ENCODE measurements at places on chromosomes 3 and 15.
A peak's percentile ranks its signal among the peaks of the same experiment; 100 is the strongest.

- no peak for DNase-seq
Observed at GRCh38 chr3:87082796-87083440, 92.0 kb upstream of the VGLL3 start.

DNA sequence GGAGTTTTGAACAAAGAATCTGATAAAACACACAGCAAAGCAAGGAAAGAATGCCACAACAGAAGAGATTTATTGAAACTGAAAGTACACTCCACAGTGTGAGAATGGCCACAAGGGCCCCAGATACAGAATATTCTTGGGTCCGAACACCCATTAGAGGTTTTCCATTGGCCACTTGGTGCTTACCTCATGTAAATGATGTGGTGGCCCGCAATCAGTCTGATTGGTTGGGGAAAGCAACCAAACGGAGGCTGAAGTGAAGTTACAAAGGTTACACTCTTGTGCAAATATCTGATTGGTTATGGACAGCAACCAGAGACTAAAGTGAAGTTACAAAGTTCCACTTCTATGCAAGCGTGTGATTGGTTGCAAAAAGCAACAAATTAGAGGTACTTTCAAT lies 20.4 kb downstream of the NSUN3 start:
- DNase-seq = no peak

- DNase-seq = no peak
Observed at GRCh38 chr3:128235207-128235926, 82.1 kb downstream of the EEFSEC start.

- DNase-seq = no peak
Observed at GRCh38 chr3:45911511-45912226, 25.3 kb downstream of the CCR9 start.

DNA sequence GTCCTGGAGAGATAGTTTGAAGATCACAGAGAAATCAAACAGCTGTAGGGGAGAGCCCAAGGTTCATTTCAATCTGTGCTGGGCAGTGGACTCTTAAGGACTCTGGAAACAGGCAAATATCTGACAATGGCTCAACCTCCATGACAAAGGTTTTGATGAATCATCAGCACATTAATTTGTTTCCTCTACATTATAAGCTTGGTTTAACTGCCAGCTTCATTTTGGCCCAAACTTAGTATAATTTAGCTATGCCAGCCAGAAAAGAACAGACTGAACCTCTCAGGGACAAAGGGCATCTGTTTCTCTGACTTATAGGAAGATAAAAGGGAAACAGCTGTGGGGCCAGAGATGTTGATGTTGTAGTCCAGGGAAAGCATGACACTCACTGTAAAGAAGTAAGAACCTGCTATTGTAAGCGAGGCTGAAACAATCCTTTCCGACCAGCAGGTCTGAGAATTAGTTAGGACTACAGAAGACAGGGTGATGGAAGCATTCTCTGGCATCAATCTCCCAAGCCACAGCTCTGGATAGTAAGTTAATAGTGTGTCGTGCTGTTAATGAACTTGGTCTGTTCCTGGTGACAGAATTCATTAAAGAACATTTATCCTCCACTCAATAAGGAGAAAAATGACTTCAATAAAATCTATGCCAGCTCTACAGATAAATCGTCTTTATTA lies 110.1 kb downstream of the KCNMB2 start:
- no peak for DNase-seq

DNA sequence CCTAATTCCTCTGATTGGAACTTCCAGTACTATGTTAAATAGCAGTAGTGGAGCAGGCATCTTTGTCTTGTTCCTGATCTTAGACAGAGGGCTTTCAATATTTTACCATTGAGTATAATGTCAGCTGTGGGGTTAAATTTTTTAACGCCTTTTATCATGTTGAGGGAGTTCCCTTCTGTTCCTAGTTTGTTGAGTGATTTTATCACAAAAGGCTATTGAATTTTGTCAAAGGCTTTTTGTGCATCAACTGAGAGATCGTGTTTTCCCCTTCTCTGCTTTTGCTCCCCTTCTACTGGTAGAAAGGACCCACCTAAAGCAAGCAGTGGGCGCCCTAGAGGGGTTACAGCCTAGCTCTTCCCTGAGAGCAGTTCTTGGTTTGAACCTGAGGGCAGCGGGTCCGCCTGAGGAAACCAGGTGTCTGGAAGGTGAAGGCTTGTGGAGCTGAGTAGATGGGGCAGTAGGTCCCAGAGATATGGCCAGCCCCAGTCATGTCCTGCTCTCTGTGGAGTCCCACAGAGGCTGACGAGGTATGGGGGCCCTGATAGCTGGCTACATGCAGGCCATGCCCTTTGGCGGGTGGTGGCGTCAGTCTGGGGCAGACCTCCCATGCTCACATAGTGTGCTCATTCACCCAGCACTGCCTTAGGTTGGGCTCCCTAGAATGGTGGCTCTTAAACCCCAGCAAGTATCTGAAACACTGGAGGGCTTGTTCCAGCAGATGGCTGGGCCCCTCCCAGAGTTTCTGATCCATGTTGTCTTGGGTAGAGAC lies 11.3 kb downstream of the HDAC11 start:
- DNase-seq = no peak

- no peak for DNase-seq
Observed at GRCh38 chr3:44020143-44020542, 221.5 kb upstream of the TOPAZ1 start.

- DNase-seq = no peak
Observed at GRCh38 chr3:155640098-155640497, 104.8 kb downstream of the PLCH1 start.

DNA sequence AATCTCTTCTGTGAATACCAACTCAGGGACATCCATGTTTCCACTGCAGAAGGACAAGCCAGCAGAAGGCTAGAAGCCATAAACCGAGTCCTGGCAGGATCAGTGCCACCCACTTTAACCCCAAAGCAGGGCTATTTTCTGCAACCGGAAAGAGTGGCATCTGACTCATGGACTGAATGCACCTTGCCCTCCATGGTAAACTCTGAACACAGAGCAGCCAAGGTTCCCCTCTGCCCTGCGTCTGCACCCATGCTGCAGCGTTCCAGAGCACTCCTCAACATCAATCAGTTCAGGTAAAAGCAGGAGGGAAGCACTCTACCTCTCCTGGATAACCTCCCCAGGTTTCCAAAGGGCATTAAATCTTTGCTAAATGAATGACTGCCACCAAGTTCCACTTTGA lies 801 bp upstream of the NGRN start:
- DNase-seq = no peak

DNA sequence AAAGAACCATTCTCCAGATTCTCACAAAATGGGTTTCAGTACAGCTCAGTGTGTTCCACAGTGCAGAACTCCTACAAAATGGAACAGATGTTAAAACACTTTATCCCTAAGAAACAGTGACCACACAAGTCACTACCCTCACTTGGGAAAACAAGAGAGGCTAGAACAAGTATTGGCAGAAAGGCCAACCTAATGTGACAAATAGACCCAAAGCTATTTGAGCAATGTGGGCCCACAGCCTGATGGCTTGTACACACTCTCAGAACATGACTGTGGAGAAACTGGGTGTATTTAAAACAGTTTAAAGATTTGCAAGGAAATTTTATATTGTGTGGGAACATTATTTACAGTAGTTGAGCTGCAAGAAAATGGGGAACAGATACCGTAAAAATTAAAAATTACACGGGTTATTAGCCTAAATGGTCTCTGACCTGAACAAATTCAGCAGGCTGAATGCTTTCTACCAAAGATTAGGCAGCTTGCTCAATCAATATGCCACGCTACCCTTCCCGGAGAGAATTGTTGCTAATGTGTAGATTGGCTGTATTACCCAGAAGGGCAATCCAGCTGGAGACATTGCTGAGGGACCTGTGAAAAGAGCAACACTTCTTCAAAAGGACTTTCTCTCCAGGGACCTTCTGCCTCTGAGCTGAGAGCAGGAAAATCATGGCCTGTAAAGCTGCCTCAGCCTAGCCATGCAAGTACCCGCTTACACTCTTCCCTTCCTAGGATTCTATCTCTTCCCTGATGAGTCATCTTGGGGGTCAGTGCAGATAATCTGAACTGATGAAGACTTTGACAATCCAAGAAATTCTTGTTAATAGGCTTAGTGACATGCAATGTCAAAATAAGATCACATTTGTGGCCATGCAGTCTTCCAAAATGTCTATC lies 97.1 kb downstream of the STRIT1 start:
- no peak for DNase-seq

DNA sequence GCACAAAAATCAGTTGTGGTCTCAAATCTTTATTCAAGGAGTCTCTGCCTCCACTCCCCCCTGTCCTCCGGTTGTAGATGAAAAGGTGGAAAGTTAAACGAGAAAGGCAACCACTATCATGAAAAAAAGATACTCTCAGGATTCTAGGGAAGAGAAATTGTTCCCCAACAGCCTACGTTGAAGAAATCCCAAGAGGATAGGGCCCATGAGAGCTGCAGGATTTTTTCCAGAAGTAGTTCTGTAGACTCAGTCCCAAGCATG lies 14.3 kb downstream of the ZIC1 start:
- DNase-seq = no peak

- no peak for DNase-seq
Observed at GRCh38 chr3:13518516-13518953, 30.4 kb upstream of the FBLN2 start.

GRCh38 chr15:95715116-95715903 lies 615.2 kb upstream of the NR2F2 start:
- DNase-seq = no peak

GRCh38 chr3:183142199-183142598 lies 20.3 kb downstream of the LAMP3 start:
- no peak for DNase-seq

- DNase-seq = no peak
Observed at GRCh38 chr3:106447723-106448301, 579.0 kb upstream of the CBLB start.

DNA sequence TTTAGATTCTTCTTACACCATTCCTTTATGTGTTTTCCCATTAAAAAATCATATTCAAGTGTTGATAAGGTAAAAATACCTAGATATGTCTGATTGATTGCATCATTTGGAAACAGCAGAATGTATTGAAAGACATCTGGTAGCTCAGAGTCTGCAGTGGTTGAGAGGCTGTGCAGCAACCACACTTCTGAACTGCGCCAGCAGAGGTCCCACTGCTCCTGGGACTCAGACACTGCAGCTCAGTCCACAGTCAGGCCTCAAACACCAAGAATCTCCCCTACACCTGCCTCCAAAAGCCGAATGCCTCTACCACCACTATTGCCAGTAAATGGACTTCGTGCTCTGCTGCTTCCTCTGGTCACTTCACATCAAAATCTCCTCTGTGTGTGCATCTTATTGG lies 176.9 kb upstream of the LMCD1 start:
- peak; percentile 47 for DNase-seq

DNA sequence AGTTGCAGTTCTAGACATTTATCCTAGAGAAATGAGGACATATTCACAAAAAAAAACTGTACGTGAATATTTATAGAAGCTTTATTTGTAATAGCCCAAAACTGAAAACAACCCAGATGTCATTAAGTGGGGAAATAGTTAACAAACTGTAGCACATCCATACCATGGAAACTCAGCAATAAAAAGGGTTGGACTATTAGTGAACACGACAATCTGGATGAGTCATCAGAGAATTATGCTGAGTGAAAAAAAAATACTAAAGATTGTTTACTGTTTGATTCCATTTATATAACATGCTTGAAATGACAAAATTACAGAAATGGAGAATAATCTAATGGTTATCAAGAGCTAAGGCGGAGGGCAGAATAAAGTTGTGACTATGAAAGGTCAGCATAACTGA lies 59.5 kb downstream of the CPA3 start:
- no peak for DNase-seq

GRCh38 chr3:195076981-195077610 lies 193.9 kb downstream of the XXYLT1 start:
- DNase-seq = no peak

GRCh38 chr3:4261406-4261805 lies 41.8 kb upstream of the SETMAR start:
- DNase-seq = no peak

DNA sequence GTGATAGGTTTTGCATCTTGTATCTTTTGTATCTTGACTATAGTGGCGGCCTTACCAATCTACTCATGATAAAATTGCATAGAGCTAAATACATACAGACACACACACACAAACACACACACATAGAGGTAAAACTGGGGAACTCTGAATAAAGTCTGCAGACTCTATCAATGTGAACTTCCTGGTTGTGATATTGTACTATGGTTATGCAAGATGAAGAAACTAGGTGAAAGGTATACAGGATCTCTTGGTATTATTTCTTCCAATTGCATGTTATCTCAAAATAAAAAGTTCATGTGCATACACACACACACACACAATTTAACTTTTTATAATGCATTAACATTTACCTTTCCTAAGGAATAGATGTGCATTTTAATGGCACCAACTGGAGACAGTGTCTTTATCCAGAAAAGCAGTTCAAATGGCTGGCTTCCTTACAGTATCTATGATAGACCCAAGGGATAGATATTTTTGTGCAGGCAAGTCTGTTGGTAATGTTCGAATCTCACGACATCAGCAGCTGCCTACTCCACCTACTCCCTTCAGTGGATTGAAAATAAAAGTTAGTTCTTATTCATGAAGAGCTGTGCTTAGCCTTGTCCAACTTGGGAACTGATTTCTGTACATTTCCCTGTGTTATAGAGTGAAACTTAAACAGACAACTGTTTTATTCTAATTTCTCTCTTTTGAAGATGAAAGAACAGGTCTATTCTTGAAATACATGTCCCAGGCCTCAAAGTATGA lies 46.9 kb upstream of the SPRED1 start:
- no peak for DNase-seq

DNA sequence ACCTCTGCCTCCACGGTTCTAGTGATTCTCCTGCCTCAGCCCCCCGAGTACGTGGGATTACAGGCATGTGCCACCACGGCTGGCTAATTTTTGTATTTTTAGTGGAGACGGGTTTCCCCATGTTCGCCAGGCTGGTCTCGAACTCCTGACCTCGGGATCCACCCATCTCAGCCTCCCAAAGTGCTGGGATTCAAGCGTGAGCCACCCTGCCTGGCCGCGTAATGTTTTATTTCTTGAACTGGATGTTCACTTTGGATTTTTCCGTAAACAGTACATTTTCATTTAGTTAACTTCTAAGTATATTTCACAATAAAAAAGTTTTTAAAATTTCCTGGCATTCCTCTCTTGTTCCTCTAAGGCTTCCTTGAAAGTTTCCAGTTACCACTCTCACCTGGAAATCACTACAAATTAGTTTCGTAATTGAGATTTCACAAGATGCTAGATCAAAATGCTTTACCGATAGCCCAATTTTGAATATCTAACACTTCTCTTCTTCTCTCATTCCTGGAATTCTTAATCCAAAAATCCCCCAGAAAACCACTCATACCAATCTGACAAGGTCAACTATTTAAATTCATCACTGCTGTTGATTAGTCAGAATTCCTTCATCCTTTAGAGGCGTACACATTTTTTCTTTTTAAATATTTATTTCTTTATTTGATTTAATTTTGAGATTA lies 44.7 kb upstream of the INO80 start:
- no peak for DNase-seq
